NCI-H774 (cell line): ENCODE measurements at places on chromosomes 11 and 22.

DNA sequence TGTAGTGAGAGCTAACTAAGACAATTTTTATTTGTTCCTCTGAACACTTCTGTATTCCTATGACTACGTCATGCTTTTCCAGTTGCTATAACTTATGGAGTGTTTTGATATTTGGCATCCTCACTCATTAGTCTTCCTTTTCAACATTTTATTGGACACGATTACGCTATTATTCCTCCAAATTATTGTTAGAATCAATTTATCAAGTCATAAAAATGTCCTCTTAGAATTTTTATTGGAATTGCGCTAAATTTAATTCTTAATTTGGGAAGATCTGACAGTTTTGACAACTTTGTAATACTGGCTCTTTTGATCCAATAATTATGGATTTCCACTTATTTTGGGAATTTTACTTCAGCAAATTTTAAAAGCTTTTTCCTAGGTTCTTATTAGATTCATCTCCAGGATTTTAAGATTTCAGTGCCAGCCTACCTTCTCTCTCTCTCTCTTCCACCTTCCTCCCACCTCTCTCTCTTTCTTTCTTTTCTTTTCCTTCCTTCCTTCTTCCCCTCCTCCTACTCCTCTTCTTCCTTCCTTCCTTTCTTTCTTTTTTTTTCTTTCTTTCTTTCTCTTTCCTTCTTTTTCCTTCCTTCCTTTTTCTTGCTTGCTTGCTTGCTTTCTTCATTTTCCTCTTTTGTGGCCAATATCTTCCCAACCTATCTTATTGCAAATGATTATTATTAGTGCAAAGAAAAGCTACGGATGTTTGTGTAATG lies 50.8 kb downstream of the TST start:
- DNase-seq = no peak

DNA sequence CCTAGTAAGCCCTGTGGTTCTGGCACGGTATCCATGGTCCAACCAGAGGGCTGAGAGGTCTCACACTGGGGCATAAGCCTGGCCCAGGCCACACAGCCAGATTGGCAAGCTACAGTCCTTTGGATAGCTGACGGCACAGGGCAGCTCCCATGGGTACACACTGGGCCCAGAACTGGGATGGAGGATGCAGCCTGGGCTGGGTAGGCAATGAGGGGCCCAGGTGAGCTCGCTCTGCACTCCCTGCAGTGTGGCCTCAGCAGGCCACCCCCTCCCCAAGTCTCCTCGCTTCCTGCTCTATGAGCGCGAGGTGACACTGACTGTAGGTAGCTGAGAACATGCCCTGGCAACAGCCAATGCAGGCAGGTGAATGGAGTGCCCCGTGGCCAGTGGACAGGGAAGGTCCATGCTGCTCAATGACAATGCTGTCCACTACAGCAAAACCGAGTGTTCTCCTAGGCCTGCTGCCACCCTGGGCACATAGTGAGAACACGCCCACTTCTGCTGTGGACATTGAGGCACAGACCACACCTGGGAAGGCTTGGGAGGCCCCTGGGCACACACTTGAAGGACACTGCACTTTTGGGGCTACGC lies 3.8 kb downstream of the ARVCF start:
- DNase-seq = no peak

DNA sequence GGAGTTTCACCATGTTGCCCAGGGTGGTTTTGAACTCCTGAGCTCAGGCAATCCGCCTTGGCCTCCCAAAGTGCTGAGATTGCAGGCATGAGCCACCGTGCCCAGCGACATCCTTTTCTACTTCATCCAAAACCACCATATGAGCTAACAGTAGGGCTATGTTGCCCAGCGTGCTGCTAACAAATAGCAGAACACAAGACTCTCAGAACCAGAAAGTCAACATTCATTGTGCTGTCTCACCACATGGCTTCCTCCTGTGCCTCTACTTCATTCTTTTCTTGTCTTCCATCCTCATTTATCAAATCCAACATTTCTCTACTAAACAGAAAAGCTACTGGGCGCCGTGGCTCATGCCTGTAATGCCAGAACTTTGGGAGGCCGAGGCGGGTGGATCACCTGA lies 12.0 kb upstream of the DENND5A start:
- DNase-seq = no peak

DNA sequence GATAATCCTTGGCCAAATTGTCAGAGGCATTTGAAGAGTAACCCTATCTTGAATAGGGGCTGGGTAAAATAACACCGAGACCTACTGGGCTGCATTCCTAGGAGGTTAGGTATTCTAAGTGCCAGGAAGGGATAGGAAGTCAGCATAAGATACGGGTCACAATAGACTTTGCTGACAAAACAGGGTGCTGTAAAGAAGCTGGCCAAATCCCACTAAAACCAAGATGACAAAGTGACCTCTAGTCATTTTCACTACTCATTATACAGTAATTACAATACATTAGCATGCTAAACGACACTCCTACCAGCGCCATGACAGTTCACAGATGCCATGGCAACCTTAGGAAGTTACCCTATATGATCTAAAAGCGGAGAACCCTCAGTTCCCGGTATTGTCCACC lies 964 bp upstream of the REXO2 start:
- no peak for DNase-seq

- no peak for DNase-seq
Measured at GRCh38 chr22:36145881-36146280, 14.7 kb downstream of the APOL3 start.

GRCh38 chr11:86144846-86145245 lies 76.0 kb upstream of the PICALM start:
- DNase-seq = no peak

- no peak for DNase-seq
Measured at GRCh38 chr11:126747315-126747714, 253.3 kb downstream of the KIRREL3 start.

- DNase-seq = no peak
Measured at GRCh38 chr11:104738918-104739317, 159.3 kb downstream of the CASP12 start.

DNA sequence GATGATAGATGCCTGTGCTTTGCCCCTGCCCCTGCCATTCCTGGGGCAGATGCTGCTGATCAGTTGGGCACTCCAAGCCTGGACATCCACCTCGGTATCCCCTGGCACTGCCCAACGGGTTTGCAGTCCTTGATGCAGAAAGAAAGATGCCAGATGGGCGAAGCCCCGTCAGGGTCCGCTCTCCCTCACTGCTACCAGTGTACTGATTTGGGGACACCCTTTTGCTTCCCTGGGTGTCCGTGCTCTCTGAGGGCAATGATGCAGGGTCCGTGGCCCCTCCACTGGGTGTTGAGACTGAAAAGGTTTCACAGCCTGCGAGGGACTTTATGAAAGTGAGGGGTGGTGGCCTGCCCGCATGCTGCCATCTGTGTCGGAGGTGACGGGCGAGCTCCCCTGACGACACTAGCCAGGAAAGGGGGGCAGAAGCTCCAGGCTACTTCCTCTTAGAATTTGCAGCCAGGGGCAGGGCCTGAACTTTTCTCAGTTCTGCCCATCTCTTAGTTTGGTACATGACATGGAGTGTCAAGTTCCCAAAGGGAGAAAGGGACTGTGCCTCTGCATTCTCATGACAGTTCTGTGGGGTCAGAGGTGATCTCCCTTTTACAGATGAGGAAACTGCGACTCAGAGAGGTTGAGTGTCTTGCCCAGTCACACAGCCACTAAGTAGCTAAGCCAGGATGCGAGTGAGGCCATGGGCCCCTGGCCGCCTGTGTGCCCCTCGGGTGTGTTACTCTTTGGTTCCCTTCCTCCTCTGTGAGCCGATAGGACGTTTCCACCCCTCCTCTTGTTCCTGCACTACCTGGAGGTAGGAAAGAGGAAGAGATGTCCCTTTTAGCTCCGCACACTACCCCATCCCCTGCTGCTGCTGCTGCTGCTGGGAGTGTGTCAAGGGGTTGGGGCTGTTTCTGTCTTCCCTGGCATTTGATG lies 96.6 kb downstream of the BCR start:
- no peak for DNase-seq

DNA sequence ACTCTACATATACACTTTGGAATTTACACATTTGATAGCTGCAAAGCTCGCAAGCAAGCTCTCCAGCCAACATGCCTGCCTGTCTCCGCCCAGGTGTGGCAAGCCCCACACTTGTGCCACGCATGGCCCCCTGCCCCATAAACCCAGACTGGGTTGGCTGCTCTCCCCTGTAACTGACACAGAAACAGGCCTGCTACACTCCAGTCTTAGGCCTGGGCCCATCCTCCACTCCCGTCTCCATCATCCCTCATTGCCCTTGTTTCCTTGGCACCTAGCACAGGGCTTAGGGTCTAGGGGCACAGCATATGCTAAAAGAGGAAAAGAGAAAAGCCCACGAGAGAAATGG lies 41.4 kb downstream of the PACSIN2 start:
- DNase-seq = no peak

DNA sequence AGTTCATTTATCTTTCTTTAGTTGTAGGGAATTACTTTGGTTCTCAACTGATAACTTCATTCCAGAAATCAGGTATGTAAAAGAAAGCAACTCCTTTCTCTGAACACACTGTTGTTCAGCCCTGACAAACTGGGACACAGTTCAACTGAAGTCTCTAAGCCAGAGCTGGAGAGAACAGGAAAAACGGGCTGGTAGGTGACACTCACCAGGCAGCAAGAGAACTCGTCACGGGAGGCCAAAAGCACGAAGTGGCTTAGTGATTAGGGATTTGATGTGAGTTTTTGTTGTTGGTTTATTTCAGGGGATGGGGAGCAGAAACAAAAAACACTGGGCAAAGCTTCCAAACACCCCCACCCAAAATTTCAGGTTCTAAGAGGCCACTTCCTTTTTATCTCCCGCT lies 54.1 kb downstream of the MYH9 start:
- DNase-seq = no peak

GRCh38 chr22:27947448-27947847 lies 28.4 kb upstream of the PITPNB start:
- DNase-seq = no peak

- DNase-seq = no peak
Measured at GRCh38 chr11:27012234-27012921, 18.5 kb downstream of the FIBIN start.

GRCh38 chr11:64206457-64207255 lies at the start of gene FERMT3:
FERMT3 (plus strand) TSS chr11:64206721; CDS start chr11:64207365, 644 bp downstream.
- no peak for DNase-seq

DNA sequence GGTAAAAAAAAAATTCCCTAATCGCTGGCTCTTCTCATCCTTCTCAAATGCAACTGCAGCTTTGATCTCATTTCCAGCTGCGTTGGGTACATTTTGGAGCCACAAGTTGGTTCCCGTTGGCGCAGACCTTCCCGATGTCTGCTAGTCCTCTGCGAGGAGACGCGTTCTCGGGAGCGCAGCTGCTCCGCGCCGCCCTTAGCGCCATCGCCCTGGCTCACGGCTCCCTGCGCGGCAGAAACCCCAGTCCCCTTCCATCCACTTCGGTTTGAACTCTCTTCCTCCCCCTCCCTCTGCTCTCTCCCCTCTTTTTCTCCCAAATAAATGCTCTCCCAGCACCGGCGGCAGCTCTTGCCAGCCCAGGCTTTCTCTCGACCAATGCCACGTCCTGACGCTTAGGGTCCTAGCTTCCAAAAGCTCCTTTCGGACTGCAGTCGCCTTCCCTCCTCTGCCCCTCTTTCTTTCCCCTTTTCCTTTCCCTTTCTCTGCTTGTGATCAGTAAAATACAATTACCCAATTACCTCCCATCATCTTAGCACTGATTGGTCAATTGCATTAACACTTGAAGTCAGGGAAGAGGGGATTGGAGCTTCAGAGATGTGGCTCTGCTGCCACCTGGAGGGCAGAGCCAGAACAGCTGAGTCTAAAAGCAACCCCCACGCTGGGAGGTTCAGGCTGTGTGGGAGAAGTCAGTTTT lies 1165.7 kb downstream of the LRRC4C start:
- peak; percentile 81 for DNase-seq

GRCh38 chr11:57560146-57560545 lies 7.3 kb downstream of the UBE2L6 start:
- no peak for DNase-seq

DNA sequence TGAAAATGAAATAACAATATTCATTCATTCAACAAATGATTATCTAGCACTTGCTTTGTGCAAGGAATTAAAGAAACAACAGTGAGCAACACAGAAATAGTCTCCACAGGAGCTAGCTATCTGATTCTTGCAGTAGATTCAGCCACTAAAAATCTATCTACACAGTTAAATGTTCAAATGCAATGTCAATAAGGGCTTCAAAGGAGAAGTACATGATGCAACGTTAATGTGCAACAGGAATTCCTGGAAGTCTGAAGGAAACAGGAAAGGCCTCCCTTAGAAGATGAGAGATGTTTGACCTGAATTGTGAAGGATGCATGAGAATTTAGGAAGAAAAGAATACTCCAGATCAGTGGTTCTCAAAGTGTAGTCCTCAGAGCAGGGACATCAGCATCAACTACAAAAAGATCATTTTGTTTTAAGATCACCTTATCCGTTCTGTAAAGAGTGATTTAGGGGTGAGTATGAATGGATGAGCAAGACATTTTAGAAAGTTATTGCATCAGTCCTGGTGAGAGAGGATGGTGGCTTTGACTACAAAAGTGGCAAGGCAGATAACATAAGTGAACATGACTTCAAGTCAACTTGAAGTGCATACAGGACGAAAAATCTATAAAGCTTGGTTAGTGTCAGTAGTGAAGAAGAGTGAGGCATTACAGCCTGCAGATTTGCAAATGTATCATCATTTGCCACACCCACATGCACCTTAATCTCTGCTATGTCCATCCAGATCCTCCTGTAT lies 96.0 kb downstream of the ETS1 start:
- DNase-seq = no peak

- DNase-seq = no peak
Measured at GRCh38 chr11:120966840-120967239, 57.1 kb upstream of the TBCEL start.

DNA sequence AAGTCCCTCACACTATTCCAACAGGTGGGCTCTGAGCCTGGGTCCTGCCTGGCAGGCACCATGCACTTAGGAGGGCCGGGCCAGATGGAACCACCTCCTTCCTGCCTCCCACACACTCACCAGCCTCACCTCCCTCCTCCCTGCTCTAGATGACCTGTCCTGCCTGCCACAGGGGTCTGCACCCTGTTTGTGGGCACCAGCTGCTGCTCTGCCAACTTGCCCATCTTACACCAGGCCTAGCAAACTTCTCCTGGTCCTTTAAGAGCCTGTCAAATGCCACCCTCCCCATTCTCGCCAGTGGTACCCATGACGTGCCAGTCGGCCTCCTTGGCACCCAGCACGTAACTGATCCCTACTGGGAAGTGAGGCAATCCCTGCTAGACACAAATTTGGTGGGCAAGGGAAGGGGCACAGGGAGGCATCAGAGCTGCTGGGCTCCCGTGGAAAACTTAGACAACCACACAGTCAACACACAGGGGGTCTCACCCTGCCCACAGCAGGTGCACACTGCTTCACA lies 3.1 kb downstream of the MOB2 start:
- no peak for DNase-seq

DNA sequence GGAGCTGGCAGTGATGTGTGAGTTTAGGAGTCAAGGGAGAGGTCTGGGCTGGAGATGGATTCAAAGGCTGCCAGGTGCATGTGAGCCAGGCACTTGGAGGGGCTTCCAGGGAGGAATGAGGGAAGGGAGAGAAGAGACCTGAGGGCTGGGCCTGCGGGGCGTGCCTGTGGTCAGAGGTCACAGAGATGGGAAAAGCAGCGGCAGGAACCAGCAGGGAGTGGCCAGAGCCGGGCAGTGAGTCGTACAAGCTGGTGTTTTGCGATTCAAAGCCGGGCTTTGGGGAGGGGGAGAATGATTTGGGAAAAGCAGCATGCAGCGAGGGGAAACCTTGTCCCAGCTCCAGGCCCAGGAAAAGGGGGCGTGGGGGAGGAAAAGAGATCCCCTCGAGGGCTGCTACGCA lies 96.9 kb upstream of the RTL6 start:
- no peak for DNase-seq

- DNase-seq = no peak
Measured at GRCh38 chr11:36247493-36247892, 41.7 kb downstream of the COMMD9 start.
